ENCODE measurements at places on chromosomes 11 and 22. TPM values are rescaled to one million over a fixed set of nuclear protein-coding genes. Genes with fewer than 3 reads are reported as not detected.

Gene TMEM86A
- total RNA-seq: under 0.01 TPM

Gene RBM14
- 30.6 TPM for total RNA-seq

Gene SEPTIN3
- under 0.01 TPM for total RNA-seq

Gene LRRC55
- total RNA-seq: not detected

Gene CHEK2
- total RNA-seq: 26.0 TPM

Gene SHISAL1
- total RNA-seq: 1.2 TPM

Gene SNRPD3
- total RNA-seq: 172 TPM

Gene DERL3
- 0.17 TPM for total RNA-seq

Gene HTATIP2
- total RNA-seq: 48.3 TPM

Gene TSGA10IP
- total RNA-seq: 0.33 TPM

Gene DLAT
- total RNA-seq: 26.1 TPM

Gene MRGPRX3
- not detected for total RNA-seq

Gene ACRV1
- under 0.01 TPM for total RNA-seq

Gene KCNQ1OT1
- total RNA-seq: 5.0 TPM

Gene ISX
- not detected for total RNA-seq

Gene MYBPC3
- total RNA-seq: not detected

Gene CDC42EP2
- 33.2 TPM for total RNA-seq
